ENCODE measurements at places on chromosomes 1 and 21. TPM values are rescaled to one million over a fixed set of nuclear protein-coding genes. Genes with fewer than 3 reads are reported as not detected.

The CNTN2 gene
- 0.48 TPM for total RNA-seq

GRCh38 chr1:167879508-167879907 lies 34.4 kb downstream of the ADCY10 start:
- no peak for DNase-seq

DNA sequence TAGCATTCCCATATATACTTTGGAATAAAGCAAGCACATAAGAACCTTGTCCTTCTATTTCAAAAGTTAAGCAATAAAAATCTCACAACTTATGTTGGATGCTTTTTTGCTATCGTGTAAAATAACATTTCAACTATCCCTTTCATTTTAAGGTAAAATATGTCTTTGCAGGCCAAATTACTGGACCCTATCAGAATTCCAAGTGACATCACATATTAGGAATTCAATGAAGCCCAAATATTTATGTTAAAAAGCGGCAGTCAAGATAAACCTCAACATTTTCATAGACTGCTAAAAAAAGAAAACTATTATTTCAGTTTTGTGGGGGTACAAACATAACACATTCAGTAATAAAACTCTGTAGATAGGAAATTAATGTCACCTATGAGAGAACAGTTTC lies 252.0 kb downstream of the KCTD3 start:
- DNase-seq, result peak; percentile 5

DNA sequence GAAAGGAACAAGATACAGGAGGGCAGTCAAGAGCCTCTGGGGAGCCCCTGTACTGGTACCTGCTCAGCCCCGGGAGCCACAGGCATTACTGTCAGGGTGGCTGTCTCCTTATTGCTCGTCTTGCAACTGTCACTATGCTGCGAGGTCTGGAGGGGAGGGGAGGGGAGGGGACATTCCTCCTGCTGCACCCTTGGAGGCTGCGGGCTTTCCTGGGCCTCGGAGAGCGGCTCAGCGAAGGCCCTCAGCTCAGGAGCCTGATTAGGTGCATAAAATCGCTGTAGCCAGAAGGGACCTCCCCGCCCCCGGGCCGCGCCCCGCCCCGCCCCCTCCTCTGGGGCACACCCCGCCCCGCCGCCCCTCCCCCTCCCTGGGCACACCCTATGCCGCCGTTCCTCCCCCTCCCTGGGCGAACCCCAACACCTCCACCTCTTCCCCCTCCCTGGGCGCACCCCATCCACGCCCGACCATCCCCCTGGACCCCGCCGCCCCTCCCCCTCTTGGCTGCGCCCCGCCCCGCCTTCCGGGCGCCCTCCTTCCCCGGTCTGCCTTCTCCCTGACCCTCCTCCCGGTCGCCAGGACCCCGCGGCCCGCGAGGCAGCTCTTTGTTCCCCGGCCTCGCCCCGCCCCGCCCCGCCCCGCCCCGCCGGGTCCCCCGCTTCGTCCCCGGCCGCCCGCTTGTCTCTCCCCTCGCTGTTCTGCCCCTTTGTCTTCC lies 35.5 kb downstream of the CACHD1 start:
- peak; percentile 64 for DNase-seq

The GJB3 gene
- total RNA-seq, result 0.52 TPM

GRCh38 chr21:31538816-31539215 lies 120.7 kb upstream of the SOD1 start:
- peak; percentile 99 for DNase-seq

DNA sequence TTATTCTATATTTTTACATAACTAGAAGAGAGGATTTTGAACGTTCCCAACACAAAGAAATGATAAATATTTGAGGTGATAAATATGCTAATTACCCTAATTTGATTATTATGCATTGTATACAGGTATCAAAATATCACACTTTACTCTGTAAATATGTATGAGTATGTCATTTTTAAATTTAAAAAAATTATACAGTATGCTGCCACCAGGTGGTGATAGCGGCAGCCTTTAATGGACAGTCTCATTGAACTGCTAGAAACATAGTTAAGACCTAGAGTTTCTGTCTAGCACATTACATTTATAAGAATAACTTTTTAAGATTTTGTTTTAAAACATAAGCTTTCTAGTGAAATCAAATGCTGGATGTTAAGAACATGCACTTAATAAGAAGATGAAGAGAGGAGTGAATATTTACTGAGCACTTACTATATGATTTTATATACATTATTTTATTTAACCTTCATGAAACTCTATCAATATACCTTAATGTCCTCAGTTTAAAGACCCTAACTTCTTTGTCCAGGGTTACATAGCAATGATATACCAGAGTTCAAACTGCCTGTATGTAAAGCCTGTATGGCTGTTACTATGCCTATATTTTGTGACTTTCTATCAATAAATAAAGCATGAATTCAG lies 207.1 kb downstream of the NUF2 start:
- DNase-seq, result peak; percentile 46

DNA sequence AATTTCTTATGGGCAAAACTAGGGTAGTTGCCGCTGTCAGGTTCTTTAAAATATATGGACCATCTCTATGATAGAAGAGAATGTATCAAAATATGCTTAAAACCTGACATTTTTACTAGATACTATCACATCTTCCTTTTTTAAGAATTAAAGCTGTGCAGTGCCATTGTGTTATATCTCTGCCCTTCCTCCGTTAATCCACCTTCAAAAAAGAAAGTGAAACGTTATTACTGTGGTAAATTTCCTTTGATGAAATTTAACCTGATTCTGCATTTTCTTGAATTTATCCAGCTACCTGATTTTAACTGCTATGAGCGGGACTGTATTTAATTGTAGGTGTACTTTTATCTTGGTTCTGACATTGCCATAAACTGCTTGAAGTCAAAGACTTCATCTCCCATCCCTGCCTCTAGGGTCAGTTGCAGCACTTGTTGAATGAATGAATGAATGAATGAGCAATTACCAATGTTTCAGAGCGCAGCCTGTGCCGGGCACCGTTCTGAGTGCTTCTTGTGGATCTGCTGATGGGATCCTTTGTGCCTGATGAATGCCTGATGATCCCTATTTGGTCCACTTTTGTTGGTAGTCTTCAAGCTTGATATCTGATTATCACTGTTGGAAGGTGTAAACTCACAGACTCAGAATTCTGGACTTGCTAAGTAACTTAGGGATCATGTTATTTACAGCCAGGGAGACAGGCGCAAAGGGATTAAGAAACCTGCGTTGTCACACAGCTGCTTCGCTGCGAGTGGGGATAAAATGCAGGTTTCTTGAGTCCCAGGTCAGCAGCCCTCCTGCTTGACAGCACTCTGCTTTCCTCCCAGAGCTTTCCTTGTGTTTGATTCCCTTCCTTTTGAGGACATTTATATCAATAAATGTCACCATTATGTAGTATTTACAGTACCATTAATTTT lies 30.1 kb downstream of the SMYD2 start:
- no peak for DNase-seq

- no peak for DNase-seq
Measured at GRCh38 chr21:38989379-38989744, 183.6 kb downstream of the ETS2 start.

The NTRK1 gene
- total RNA-seq, result not detected

GRCh38 chr1:151164732-151165280 lies 896 bp downstream of the LYSMD1 start:
- no peak for DNase-seq

The FMO4 gene
- total RNA-seq, result 2.7 TPM

The WNT4 gene
- 2.3 TPM for total RNA-seq

DNA sequence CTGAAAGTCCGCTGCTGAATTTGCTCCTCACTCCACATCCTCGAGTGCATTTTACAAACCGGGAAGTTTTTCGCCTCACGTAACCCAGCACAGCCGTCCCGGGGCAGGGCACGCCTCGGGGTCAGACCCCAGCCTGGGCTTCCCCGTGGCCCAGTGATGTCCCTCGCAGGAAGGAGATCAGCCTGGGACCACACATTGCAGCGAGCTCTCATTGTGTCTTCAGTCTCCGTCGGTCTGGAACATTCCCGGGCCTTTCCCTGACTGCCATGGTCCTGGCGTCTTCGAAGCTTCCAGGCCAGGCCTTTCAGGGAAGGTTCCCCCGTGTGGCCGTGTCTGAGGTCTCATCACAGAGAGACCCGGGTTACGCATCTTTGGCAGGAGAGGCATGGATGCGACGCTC lies 43.5 kb downstream of the MORN1 start:
- DNase-seq, result no peak

DNA sequence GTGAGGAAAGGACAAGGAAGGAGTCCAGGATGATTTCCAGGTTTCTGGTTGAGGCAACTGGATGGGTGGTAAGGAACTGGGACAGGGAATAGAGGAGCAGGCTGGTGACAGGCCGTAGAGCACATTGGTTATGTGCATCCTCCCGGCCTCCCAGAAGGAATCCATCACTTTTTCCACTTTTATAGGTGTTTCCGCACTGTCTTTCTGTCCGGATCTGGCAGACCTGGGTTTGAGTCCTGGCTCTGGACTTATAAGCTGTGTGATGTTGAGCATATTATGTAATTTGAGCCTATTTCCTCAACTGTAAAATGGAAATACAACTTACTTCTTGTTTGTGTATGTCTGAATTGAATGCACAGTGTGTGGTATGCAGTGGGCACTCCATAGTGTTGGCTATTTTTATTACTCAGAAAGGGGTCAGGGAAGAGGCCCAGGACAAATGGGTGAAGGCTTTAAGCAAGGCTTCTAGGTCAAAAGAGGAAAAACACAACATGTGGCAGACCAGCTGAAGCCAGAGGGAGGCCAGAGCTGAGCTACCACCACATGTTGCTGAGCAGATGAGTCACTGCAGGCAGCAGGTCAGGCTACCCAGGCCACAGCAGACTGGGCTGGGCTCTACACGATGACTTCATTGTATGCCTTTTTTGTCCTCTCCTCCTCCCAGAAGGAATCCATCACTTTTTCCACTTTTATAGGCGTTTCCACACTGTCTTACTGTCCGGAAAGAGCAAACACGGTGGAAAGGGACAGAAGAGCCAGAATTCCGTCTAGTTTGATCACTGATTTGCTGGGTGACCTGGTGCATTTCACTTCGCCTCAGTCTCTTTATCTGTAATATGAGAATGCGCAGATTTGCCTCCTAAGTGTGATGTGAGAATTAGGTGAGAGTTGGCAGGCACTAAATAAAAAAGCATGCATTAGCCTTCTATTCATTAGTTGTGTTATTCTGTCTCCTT lies 791 bp upstream of the MAST2 start:
- DNase-seq, result peak; percentile 69

The LRRC39 gene
- total RNA-seq, result 0.98 TPM

DNA sequence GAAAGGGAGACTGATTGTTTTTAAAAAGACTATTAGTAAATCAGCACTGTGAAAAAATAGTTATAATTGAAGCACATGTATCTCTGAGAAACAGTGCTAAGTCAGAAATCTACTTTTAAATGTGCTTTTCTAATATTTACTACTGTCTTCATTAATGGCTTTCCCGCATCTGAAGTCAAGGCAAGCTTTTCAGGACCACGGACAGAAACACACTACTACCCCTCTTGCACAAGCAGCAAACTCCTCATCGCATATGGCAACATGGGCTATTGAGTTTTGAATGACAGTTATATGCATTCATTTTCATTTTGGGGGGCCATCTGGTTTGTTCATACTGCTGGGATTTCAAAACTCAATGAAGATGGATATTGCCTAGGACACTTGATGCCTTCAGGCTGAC lies 433.4 kb upstream of the CAMK1G start:
- DNase-seq, result peak; percentile 71

GRCh38 chr1:12604114-12604874 lies 13.7 kb downstream of the DHRS3 start:
- DNase-seq, result peak; percentile 66

- DNase-seq, result no peak
Measured at GRCh38 chr1:170487503-170487902, 44.5 kb upstream of the GORAB start.

DNA sequence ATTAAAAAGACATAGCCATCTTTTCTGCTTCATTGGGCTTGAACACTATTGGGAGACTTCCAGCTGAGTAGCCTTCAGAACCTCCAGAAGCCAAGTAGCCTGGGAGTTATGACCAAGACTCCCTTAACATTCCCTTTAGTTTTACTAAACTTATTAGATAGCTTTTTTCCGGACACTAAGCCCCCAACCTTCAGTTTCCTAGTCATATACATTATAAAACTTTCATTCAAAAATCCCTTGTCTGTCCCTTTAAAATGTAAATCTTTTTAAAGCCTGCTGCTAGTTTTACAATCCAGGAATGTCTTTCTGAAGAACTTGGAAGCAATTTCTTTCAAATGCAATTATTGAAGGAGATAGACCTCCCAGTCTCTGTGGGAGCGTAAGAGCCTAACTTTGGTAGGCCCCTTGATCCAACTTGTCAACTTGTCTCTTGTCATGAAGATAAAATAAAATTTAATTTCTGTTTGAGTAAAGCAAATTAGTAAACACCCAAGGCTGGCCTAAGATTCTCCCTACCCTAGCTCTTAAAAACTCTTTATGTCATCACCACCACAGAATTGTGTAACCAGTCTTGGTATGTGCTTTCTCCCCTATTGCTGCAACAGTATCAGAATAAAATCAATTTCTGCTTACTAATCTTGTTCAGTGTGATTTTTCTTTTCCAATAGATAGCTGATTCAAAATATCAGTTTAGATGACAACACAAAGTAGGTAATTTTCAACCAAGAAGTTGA lies 796.2 kb downstream of the PLA2G4A start:
- no peak for DNase-seq

- no peak for DNase-seq
Measured at GRCh38 chr1:211632117-211632807, 43.2 kb downstream of the NEK2 start.

GRCh38 chr1:3273447-3273846 lies 181.0 kb upstream of the ARHGEF16 start:
- DNase-seq, result no peak

GRCh38 chr1:77018761-77019160 lies 151.5 kb downstream of the ST6GALNAC5 start:
- DNase-seq, result no peak

DNA sequence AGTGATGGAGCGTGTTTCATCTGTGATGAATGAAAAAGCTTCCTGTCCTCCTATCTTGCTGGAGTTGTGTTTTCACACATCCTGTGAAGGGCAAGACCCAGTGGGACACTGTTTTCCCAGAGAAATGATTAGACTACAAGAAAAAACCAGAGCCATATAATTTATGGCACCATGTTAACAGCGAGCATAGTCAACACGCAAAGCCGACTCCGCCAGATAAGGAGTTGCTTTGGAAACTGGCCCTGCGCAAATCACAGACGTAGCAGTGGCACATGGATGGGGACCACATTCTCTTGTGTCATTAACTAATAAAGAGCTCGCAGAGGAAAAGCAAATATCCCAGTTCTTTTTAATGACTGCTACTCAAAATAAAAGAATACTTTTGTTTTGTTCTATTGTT lies 471.2 kb upstream of the RUNX1 start:
- no peak for DNase-seq

- no peak for DNase-seq
Measured at GRCh38 chr1:230778916-230779590, 31.9 kb downstream of the CAPN9 start.

The TIAM1 gene
- 58.0 TPM for total RNA-seq

The AADACL3 gene
- not detected for total RNA-seq

GRCh38 chr1:113452921-113453770 lies 62.8 kb downstream of the MAGI3 start:
- DNase-seq, result no peak

GRCh38 chr1:87042111-87042811 lies 127.8 kb downstream of the HS2ST1 start:
- DNase-seq, result no peak

- peak; percentile 55 for DNase-seq
Measured at GRCh38 chr1:37851782-37852210, 7.6 kb downstream of the MTF1 start.

The LRRC38 gene
- total RNA-seq, result not detected
